ENCODE measurements at places on chromosomes 5 and 9.

- DNase-seq: no peak
Measured at GRCh38 chr5:171840711-171841522, 55.3 kb downstream of the SMIM23 start.

DNA sequence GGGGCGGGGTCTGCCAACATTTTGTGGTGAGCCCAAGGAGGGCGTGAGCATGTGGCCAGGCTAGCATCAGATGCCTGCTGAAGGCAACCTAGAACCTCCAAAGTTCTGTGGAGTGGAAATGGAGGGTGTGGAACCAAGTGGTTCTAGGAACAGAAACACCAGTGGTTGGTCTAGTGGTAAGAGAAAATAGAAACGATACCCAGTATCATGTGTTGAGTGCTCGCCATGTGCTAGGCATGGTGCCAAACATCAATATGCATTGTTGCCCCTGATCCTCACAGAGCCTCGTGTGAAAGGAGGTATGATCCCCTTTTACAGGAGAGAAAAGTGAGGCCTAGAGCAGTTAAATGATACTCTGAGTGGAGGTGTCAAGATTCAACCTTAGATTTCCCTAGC is 31.5 kb upstream of the MVB12B start:
- no peak for DNase-seq

GRCh38 chr5:144191998-144192397 is 21.3 kb downstream of the KCTD16 start:
- peak; percentile 54 for DNase-seq

GRCh38 chr5:104361932-104362331 is 799.3 kb upstream of the NUDT12 start:
- DNase-seq: no peak

DNA sequence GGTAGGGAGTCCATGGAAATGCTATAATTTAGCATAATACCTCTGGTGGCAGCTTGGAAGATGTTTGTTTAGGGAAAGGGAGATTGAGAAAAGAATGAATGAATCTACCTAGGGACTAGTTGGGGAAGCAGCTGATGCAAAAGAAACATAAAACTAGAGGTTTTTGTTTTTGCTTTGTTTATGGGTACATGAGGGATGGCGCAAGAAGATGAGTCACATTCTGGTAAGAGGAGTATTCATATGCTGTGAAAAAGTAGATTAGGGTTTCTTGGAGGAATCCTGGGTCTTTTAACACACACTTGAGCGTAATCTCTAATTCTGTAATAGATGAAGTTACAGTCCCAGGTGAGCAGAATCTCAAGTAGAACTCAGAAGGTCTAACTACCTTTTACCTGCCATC is 17.1 kb downstream of the C9orf43 start:
- no peak for DNase-seq

DNA sequence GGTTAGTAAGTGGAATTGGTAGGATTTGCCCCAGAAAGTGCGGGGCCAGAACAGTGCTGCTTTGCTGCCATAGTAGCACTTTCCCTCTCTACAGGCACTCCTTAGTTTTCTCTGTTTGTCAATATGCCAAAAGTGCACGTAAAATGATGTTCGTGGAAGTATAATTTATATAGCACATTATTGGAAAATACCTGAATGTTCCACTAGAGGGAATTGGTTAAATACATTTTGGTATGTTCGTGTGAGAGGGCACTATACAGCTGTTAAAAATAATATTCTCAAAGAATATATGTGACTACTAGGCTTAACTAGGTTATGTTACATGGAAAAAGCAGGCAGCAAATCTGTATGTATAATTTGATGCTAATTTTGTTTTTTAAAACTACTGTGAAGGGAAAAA is 184.0 kb upstream of the GDNF start:
- DNase-seq: no peak

GRCh38 chr9:86470326-86470725 is 116.1 kb upstream of the TUT7 start:
- no peak for DNase-seq

GRCh38 chr9:84513473-84513872 is 156.1 kb upstream of the NTRK2 start:
- no peak for DNase-seq

DNA sequence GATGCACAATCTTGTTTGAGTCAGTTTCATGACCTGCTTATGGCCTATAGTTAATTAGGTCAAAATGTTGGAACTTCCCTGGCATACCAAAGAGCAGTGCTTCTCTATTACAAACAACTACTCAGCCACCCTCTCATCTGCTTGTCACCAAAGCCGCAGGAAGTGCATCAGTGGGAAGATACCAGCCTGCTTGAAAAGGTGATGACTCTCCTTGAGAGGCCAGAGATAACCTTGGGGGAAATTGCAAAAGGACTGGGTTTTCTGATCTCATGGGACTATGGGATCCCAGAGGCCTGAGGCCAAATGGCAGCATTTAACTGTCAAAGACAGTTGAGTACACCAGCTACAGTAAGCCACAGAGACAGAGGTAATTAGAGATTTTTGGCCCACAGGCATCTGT is 69.9 kb downstream of the C9orf57 start:
- DNase-seq: no peak

- no peak for DNase-seq
Measured at GRCh38 chr9:88936668-88937067, 54.6 kb upstream of the S1PR3 start.

DNA sequence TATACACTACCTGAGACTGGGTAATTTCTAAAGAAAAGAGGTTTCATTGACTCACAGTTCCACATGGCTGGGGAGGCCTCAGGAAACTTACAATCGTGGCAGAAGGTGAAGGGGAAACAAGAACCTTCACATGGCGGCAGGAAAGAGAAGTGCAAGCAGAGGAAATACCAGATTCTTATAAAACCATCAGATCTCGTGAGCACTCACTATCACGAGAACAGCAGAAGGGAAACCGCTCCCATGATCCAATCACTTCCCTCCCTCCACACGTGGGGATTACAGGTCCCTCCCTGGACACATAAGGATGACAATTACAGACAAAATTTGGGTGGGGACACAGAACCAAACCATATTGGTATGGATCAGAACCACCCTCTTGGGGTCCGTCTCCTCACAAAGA is 44.2 kb upstream of the SPIN1 start:
- DNase-seq: no peak

DNA sequence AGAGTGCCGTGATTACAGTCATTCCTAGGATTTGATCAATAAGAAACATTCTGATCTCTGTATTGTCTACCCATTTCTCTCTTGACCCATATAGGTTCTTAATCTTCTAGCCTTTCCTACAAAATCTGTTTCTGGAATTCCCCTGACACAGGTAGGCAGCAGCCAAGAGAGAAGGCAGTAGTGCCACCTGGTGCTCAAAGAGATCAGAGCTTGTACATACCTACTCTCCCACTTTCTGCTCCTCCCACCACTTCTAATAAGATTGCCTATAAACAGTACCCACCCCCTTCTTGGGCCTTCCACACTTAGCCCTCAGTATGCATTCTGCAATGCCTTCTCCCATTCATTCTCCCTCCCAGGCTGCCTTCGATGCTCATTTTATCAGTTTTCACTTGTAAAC is 117.4 kb upstream of the RORB start:
- DNase-seq: peak; percentile 34
